Stimulated activated CD8-positive, alpha-beta memory T cell treated with anti-CD3 and anti-CD28 coated beads, Interleukin-7, amount 100 ng/mL, for 48 hours (primary cell): ENCODE measurements at places on chromosomes 3 and 15.

DNA sequence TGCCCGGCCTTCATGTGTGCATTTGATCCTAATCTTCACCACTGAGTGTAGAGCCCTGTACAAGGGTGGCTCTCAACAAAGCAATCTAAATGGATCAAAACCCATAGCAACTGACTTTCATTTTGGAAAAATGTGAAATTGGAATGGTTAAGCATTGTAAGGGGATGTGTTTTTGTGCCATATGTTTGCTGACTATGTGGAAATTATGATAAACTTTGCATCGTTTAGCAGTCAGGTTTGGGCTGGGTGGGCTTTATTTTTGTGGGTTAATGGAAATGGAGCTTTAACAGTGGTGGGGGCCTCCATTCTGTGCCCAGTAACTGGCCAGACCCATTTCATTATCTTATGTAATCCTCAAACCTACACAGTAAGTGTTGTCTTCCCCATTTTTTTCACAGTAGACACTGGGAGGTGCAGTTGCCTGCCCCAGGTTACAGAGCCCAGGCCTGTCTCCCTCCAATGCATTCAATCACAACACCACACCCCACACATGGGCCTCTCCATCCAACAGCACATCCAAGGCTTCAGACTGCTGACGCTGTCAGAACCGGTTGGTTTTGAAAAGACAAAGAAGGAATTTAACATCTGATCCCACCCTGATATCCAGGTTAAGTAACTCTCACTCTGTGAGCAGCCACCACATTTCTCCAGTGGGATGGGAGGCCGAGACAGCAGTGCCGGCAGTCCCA lies 136.3 kb upstream of the ABHD17C start:
- no peak for DNase-seq

DNA sequence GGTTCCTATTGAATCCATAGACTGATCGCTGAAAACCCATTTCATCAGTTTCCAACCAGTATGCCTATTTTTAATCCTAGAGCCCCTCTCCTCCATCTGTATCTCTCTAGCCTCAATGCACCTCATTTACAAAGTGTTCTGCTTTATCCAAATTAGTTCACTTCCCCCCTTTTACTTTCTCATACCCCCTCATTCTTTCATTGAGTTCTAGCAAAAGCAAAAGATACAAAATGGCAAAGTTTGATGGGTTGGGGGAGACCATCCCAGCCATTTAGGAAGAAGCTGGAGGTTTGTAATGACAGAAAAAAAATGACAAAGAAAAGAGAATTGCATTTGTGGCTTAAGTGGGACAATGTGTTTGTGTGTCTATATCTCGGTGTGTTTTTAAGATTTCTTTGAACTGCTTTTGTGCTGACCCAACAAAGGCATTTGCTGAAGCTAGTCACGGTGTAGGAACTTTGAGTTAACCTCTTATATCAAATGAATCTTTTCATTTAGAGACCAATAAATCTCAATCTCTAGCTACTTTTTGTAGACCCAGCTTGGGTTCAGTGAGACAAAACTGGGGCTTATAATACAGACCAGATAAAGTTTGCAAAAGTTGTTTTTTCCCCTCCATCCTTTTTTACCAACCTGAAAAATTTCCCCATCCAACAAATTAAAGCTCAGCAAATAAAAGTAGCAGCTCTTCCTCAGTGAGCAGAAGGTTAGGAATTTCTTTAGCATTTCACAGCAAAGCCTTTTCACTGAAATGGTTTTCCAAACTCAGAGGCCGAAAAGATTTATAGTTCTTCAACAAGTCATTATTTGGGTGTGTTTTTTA lies 18.7 kb downstream of the NR2F2 start:
- no peak for DNase-seq

GRCh38 chr3:126680667-126681055 lies 23.4 kb upstream of the CHCHD6 start:
- DNase-seq: no peak

DNA sequence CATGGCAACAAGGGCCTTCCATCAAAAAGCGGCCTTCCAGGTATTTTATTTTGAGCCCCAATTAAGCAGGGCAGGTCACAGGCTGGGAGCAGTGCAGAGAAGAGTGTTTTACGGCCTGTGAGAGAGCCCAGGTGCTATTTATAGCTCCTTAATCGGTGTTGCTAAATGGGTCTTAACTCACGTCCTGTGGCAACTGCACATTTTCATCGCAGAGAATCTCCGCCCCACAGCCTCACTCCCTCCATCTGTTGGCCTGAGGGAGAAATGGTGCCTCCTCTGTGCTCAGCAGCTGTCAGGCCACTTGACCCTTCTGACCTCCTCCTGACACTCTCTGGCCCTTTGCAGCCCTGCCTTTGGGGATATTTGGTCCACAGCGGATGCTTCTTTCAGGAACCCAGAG lies 58.6 kb downstream of the SPSB4 start:
- no peak for DNase-seq

DNA sequence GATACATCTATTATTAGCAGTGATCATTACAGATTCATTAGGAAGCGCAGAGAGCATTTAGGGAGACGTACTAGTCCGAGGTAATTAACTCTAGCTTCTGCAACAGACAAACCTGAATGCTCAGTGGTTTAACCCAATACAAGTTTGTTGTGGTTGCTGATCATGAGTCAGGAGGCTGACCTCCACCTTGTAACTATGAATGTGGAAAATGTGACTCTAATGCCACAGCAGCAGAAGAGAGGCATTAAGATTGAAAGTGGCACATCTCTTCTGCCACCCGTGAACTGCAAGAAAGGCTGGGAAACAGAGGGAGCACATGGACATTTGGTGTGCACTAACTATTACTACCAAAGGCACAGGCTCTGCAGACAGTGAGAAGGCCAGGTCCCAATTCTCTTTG lies 71.2 kb upstream of the C3orf80 start:
- DNase-seq: no peak

GRCh38 chr3:97658668-97659285 lies 105.8 kb upstream of the ARL6 start:
- no peak for DNase-seq

- DNase-seq: no peak
Observed at GRCh38 chr3:179460260-179460659, 9.0 kb upstream of the GNB4 start.

DNA sequence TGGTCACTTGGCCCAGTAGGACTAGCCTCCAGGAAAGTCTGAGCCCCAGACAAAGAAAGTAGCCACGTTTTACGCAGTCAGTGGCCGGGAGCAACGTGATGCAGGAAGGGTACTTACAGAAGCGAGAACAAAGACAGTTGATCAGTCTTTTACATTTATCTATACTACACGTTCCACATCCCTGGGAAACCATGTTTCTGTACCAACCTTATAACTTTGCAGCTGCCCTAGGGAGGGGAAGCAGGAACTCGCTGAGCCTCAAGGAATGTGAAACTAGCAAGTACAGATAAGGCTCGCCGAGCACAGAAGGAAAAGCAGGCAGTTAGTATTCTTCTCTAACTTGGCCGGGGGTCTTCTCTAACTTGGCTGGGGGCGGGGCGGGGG lies 3.4 kb upstream of the KNL1 start:
- DNase-seq: no peak

- DNase-seq: no peak
Observed at GRCh38 chr15:65069179-65069578, 1.4 kb upstream of the RASL12 start.

DNA sequence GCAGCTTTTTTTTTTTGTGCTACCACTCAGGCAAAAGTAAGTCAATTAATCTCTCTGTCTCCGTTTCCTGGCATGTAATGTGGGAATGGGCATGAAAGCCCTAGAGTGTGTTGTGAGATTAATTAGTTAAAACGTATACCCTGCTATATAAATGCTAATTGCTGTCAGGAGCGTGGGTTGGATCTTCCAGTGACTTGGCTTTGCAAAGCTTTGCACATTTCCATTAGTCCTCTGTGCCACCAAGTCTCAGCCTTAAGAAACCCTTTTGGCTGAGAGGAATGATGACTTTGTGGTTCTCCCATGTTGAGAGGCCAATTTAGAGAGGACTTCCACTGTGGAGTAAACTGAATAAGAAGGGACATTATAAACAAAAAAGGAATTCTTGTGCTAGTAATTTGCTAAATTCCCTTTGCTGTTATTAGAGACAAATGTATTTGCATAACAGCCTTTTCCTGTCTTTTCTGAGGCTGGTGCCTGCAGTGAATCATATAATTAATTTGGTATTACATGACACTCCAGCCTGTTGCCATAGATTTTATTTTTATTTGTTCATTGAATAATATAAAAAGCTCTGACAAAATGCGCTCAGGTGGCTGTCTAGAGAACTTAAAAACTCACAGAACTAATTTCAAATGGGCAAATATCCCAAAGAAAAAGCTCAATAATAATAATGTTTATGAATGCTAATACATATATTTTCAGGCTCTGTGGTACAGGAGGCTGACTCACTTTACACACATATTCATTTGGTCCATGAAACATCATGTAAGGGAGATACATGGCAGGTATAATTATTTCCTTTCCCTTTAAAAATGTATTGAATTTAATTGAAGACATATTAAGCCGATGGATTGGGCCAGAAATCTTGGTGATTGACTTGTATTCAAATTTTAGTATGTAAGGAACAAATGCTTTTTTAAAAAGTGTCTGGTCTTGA lies 82.7 kb downstream of the IL1RAP start:
- no peak for DNase-seq

DNA sequence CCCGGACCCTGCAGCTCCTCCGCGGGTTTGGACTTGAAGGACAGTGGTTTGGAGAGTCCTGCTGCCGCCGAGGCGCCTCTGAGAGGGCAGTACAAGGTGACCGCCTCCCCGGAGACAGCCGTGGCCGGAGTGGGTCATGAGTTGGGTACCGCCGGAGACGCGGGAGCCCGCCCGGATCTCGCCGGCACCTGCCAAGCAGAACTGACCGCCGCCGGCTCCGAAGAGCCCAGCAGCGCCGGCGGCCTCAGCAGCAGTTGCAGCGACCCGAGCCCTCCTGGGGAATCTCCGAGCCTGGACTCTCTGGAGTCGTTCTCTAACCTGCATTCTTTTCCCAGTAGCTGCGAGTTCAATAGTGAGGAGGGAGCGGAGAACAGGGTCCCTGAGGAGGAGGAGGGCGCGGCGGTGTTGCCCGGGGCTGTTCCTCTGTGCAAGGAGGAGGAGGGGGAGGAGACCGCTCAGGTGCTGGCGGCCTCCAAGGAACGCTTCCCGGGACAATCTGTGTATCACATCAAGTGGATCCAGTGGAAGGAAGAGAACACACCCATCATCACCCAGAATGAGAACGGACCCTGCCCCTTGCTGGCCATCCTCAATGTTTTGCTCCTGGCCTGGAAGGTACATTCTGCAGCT lies 634 bp downstream of the MINDY2 start:
- no peak for DNase-seq

DNA sequence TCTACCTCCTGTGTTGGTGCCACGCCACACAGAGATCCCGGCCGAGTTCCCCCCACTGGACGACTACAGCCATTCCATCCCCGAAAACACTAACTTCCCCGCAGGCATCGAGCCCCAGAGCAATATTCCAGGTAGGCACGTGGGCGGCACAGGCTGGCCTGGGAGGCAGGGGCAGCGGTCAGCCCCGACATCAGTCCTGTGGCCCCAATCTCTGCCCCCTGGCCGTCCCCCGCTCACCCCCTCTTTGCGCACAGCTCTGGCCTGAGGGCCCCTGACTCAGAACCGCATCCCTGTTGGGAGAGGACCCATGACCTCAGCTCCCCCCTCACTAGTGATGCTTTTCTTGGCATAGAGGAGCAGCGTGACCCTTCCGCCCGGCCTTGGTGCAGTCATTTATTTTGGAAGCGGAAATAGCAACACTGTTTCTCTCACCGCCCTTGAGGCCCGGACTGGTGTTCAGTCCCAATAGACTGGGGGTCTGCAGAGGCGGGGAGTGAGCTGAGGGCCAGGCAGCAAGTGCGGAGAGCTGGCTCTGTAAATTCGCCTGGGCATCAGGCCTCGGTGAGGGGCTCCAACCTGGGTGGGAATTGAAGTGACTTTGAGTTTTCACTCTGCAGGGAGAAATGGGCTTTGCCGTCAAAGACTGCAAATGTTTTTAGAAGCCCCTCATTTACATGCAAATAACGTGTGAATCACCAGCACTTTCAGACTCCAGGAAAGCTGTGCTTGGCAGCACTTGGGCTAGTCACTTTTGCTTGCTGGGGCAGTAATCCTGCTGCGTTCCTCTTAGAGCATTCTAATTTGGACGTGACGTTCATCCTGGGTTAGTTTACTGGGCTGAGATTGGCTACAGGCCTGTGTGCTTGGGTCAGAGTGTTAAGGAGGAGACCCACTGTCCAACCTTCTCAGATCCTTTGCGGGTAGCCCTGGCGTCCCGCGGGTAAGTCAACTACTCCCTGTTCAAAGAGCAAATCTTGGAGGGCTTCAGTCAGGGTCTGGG lies 88.9 kb downstream of the AAGAB start:
- DNase-seq: no peak

- DNase-seq: no peak
Observed at GRCh38 chr3:50226888-50227389, 9.1 kb upstream of the GNAI2 start.

GRCh38 chr3:151305060-151305774 lies 11.4 kb downstream of the GPR87 start:
- DNase-seq: peak; percentile 34

- no peak for DNase-seq
Observed at GRCh38 chr3:8848696-8849131, 79.3 kb upstream of the OXTR start.

DNA sequence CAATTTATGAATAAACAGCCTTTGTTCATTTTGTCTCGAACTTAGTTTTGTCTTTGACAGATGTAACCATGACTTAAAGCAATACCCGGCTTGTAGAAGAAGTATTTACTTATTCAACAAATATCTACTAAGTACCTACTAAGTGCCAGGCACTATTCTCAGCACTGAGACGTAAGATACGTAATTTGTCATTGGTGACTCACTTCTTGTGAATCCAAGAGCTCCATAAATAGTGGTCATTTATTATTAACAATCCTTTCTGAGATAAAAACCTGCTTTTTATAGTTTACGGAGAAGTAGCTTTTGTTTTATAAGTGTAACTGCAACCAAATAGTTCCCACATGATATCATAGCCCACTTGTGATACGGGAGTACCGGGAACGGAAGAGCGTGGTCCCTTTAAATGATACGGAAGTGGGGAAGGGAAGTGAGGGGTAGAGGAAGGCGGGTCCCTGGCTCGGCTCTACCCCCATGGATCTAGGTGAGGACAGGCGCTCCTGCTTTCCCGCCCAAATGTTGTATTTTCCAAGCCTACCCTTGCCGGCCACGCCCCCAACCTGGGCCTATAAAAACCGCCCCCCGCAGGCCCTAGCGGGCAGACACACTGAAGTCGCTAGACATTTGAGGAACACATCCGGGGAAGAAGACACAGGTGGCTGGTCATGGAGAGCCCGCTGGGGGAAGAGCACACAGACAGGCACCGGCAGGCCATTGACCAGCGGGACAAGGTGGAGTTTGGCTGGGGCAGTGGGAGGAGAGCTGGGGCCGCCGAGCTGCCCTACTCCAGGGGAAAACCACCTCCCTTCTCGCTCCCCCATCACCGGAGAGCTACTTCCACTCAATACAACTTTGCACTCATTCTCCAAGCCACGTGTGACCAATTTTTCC lies at the start of gene SAMMSON:
TSS of gene SAMMSON (plus strand) at position 594 of the 888 bp plus-strand sequence.
- DNase-seq: no peak

DNA sequence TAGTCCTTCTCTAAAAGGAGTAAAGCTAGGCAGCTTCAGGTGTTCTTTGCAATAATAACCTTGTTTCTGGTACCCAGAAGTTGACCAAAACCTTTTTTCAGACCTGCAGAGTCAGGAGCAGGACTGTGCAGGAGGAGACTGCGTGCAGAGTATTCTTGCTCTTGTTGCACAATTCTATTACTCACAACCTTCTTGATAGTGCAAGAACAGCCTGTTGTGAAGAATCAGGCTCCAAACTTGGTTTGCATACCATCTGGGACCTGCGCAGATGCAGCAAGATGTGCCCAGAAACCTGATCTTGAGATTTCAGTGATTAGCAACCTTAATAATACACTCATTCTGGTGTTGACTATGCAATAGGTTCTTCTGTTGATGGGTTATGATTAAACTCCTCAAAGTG lies 111.9 kb downstream of the ATG7 start:
- DNase-seq: no peak
